Iris pigment epithelial cell (primary cell): ENCODE measurements at places on chromosomes 16 and 17.
A peak's percentile ranks its signal among the peaks of the same experiment; 100 is the strongest.

GRCh38 chr17:78734793-78735641, 47.1 kb downstream of the CYTH1 start:
- DNase-seq: no peak

DNA sequence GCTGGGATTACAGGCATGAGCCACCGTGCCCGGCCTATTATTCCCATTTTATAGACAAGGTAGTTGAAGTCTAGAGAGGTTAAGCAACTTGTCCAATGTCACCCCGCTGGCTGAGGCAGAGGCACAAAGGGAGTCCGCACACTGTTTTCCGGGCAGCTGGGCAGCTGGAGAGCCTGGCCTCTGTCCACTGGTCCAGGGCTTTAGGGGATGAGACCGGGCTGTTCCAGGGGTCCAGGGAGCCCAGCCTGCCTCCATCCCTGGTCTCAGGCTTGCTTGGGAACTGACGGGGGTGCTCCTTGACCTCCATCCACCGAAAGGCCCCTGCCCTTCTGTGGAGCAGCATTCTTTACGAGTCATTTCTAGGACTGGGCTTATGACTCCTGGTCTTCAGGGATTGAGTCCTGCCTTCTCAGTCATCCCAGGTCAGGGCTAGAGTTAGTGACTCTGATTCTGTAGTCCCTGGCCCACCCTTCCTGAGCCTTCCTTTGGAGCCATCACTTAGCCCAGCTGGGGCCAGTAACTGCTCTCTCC, 37.5 kb downstream of the SOCS3 start:
- DNase-seq: no peak

DNA sequence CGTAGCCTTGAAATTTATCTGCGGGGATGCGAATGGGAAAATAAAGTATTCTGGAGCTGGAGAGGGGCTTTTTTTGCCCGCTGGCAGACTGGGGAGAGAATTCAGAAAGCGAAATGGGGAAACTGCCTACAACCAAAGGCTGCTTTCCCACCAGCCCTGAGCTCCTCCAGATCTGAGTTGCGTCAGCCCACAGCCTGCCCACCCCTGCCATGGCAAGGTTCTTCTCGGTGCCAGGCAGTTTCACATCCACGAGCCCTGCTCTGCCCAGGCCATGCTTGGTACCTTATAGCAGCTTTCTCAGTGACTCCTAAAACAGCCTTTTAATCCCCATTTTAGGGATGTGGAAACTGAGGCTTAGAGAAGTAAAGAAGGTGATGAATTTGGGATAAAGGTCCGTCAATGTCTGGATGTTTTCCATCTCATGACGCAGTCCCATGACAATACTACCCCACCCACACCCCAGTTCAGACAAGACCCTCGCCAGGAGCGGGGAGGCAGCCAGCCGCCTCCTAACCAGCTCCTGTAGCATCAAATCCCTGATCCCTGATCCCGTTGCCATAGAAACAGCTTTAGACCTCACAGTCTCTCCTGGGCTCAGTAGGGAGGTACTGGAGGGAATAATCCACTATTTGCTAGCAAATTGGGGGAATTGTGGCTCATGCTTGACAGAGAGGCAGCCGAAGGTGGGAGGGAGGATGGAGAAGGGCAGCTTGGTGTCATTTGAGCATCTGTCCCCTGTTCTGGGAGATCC, 113.5 kb downstream of the MGAT5B start:
- no peak for DNase-seq

GRCh38 chr17:57679356-57679755, 65.7 kb downstream of the CCDC182 start:
- no peak for DNase-seq

- no peak for DNase-seq
Observed at GRCh38 chr17:83124871-83125514, 45.6 kb downstream of the METRNL start.

- no peak for DNase-seq
Observed at GRCh38 chr17:5513628-5514027, 27.3 kb downstream of the MIS12 start.

DNA sequence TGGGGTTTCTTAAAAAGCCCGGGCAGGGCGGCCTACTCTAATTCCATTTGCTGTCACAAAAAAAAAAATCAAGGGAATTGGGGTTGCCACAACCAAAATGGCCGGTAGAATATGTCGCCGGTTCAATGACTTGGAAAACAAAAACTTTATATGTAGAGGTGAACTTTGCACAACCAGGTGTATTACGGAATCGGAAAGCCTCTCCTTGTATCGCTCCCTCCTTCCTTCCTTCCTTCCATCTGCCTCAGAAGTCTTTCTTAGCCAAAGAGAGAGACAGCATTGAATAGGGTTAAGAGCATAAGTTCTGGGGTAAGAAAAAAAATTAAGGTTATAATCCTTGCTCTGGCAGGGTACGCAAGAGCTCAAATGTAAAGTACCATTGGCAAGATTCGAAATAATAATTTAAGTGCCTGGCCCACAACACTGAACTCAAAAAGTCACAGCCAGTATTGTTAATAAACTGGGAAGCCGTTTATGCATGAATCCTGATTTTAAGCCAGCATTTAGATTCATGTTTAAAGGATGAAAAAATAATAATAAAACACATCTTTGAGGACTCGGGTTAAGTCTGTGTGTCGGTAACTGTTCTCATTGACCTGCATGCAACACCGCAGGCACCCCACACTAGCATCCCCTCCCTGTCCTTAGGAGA, 522 bp upstream of the GLG1 start:
- DNase-seq: no peak

DNA sequence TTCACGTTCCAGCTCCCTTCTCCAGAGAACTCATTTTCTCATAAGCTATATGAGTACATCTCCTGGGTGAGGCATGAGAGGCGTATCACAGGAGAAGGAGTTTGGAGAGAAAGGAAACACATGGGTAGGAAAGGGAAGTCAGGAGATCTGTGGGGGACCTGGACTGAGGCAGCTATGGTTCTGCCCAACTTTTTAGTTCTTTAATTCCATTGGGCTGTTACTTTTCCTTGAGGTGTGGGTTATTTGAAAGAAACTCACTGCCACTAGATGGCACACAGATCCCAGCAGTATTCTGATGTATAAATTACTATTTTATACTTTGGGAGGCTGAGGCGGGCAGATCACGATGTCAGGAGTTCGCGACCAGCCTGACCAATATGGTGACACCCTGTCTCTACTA, 63.6 kb downstream of the NUP93 start:
- peak; percentile 57 for DNase-seq

DNA sequence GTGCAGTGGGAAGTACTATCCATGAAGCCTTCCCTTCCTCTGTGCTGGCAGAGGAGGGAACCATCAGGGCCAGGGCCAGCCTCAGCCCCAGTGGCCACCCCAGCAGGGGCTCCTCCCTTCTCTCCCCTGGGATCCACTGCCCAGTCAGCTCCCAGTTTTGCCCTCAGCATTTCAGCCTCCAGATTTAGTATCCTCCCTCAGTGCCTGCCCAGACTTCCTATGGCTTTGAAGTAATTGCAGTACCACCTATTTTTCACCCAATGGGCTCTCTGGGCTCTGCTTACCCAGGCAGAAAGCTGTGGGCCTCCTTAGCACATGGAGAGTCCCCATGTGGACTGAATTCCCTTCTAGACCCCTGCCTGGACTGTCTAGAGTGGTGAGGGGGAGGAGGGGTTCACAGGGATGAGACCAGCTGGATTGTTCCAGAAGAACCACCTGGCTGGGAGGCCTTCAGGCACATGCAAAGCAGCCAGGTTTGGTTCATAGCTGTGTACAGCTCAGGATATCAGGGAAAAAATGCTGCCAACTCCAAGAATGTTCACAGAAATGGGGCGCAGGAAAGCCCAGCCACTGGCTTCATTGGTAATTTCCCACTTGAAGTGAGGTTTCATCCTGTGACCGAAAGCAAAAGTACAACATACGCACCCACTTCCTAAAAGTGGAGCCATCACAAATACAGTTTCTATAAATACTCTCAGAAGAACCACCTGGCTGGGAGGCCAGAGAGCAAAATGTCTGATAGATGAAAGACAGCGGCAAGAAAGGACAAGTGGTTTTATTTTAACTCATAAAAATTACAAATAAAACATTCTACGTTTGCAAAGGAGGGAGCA, 15.2 kb upstream of the HERPUD1 start:
- DNase-seq: no peak

- DNase-seq: no peak
Observed at GRCh38 chr17:57750895-57751294, 5.8 kb upstream of the CCDC182 start.

GRCh38 chr16:87163637-87164036, 153.6 kb downstream of the C16orf95 start:
- peak; percentile 44 for DNase-seq

DNA sequence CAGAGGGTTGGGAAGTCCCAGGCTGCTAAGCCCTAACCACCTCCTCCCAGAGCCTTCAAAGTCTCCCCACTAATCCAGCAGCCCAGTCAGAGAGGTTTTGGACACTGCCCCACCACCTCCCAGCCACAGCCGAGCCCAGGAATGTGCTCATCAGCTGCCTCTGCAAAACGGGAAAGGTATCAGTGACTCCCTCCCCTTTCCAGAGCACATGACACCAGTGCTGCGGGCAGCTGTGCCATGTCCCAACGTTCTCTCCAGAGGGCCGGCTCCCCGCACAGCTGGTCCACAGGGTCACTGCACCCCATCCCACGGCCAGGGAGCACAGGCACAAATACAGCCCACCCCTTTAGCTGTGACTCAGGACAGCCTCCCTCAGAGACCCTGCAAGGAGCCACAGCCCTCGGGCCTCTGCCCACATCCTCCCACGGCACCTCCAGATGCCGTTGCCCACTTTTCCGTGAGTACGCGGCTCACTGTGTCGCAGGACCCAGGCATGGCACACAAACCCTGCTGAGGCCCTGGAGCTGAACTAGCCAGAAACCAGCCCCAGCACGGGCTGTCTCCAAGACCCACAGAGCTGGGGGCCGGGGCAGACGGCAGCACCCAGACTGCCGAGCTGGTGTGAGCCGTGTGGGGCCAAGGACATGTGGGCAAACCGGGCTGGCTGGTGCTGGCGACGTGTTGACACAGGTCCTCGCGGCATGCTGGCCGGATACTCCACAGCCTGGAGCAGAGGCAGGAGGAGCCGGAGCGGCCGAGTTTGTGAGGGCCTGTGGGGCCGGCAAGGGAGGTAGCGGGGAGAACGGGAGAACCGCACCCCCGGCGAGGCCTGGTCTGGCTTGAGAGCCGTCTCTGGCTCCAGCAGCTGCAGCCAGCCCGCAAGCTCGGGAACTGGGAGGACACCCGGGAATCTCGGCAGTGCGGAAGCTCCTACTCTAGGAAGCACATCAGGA, 6.3 kb upstream of the PPP1R27 start:
- DNase-seq: no peak

- no peak for DNase-seq
Observed at GRCh38 chr17:39564211-39564848, 43.4 kb downstream of the NEUROD2 start.

GRCh38 chr17:56897646-56898424, 16.0 kb downstream of the TRIM25 start:
- DNase-seq: no peak

DNA sequence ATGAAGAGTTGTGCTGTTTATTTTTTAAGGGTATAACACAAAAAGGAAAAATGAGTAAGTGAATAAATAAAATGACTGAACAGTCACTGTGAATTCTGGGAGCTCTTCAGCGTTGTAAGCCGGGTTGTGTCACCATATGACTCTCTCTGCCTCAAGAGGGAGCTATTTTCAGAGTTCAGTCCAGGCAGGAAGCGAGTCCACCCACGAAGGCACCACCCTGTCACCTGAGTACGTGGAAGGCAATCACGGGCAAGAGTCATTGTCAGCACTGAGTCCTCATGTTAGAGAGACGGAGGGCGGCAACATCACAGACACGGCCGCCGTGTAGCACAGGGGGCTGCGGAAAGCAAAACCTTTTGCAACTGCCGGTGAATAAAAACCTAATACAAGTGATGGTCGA, 227.6 kb downstream of the UTP18 start:
- no peak for DNase-seq

DNA sequence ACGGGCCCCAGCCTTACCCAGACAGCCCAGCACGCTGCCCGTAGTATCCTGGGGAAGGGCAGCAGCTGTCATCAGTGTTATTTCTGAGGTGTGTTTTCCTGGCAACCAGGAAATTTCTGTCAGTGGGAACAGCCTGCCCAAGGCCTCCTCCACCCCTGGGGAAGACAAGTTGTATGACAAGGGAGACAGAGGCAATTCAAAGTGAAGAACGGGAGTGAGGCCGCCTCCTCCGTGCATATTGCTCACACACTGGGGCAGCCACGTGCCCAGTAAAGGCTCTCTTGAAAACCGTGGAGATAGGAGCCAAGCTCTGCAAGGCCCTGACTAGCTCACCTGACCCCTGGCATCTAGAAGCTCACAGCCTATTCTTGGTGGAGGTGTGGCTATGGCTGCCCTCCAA, 57.6 kb downstream of the RAI1 start:
- no peak for DNase-seq

- no peak for DNase-seq
Observed at GRCh38 chr17:40315678-40316570, 6.9 kb downstream of the RARA start.
